ENCODE measurements at places on chromosomes 1 and 21. TPM values are rescaled to one million over a fixed set of nuclear protein-coding genes. Genes with fewer than 3 reads are reported as not detected.

The DENND4B gene
- total RNA-seq = 133 TPM

The TNFAIP8L2 gene
- total RNA-seq = 4.3 TPM

The PTPN7 gene
- total RNA-seq = 124 TPM

The MTF1 gene
- 34.1 TPM for total RNA-seq

The EPHA2 gene
- total RNA-seq = not detected

The CYYR1 gene
- total RNA-seq = not detected

The GUCA2A gene
- not detected for total RNA-seq

DNA sequence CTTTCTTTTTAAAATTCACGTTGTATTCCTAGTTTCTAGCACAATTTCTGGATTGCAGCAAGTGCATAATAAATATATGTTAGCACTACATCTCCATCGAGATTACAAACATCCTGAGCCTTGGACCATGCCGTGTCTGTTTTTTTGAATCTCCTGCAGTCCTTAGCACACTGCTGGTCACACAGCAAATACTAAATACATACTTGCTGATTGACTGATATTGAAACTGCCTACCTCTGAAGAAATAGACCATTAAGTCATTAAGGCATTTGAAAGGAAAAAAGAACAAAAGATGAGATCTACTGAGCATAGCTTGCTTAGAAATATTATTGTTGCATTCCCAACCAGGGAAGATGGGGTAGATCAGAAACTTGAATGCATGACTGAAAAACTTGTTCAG lies 369.1 kb downstream of the PTBP2 start:
- DNase-seq = no peak

DNA sequence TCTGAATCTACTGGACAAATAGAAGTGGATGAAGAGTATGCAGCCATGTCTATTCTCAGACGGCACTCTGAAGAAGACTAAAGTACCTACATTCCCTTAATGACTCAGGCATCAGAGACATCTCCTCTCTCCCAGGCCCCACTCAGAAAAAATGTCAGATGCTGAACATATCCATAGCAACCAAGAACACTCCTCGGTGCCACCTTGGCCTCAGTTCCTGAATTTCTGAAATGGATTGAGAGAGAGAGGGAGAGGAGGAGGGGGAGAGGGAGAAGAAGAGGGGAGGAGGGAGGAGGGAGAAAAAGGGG lies 16.0 kb upstream of the OVAAL start:
- DNase-seq = no peak

DNA sequence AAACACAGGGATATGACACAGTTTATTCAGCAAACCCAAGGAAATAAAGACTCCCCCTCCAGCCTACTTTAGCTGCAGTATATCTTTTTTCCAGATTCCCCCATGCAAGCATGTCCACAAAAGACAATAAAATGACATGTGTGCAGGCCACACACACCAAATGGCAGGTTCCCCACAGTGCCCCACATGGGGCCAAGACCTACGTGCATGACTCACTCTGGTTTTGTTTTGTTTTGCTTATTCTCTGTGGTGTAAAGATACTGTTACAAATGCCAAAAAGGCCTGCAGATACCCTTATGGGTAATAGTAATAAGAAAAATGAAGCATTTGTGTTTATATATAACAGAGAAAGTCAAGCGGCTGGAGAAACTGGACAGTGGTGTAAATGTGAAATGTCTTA lies 71.6 kb downstream of the RD3 start:
- no peak for DNase-seq

DNA sequence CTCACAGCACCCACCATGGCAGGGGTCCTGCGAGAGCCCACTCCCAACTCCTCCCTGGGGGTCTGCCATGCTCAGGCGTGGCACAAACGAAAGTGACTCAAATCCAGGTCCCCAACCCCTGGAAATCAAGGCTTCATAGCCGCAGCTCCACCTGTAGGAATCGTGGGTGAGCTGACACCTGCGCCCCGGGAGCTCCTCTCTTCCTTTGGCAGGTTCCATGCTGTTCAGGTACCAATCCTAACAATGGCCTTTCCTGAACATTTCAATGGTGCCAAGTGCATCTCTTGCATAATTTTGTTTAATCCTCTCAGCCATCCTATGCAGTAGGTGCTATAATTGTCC lies 28.9 kb upstream of the NPPB start:
- DNase-seq = no peak

DNA sequence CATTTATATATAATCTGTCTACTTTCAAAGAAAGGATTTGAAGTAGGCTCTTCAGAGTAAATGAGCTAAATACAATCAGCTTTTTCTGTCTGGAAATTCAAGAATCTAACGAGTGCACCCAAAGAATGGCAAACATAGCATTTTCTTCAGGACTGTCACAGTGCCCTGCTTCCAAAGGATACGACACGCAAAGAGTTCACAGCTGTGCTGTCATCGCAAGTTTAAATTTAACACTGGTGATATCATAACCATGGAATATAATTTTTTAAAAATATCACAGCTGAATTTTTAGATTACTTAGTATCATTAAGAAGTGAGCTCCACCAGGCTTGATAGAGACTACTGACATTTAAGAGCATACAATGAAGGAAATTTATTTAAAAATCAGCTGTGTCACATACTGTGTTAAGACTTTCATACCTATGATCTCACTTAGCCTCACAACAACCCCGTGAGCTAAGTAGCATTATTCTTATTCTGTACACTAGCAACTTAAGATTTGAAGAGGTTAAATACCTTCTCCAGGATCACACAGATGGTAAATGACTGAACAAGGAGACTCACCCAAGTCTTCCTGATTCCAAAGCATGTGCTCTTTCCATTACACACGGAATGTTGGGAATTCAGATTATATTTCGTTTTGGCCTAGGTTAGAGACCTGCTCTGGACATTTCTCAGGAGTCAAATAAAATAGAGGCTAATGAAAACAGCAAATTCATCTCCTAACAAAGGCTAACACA lies 46.2 kb upstream of the PRRX1 start:
- DNase-seq = no peak

GRCh38 chr1:234584420-234584805 lies 25.6 kb downstream of the IRF2BP2 start:
- no peak for DNase-seq

- DNase-seq = no peak
Observed at GRCh38 chr1:154799188-154799587, 70.9 kb downstream of the KCNN3 start.

DNA sequence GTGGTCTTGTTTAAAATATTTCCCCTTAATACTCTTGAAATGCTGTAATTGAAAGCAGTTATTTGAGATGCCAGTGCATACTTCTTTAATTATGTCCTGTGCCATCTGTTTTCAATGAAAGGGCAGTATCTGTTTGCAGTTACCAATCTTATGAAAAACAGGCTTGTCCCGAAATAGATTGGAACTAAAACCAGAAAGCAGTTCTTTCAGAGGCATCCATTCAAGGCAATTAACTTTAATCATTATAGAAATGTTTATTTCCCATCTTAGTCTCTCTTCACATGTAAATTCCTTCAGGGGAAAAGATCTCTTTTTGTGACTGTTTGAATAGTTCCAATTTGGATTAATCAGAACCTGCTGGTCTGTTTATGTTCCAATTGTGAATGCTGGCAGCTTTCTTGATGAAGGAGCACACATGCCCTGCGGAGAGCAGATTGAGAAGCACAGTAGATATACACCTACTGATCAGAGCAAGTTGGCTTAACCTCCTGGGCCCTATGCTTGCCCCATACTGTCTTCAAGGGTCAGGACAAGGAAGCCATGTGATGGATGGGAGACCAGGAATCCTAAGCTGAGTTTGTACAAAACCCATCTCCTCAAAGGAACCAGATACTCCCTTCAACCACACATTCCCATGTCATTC lies 41.6 kb upstream of the MROH9 start:
- DNase-seq = no peak

GRCh38 chr1:158506369-158506987 lies 34.5 kb downstream of the OR10R2 start:
- DNase-seq = peak; percentile 3

- no peak for DNase-seq
Observed at GRCh38 chr21:41410767-41411448, 15.1 kb upstream of the MX1 start.

DNA sequence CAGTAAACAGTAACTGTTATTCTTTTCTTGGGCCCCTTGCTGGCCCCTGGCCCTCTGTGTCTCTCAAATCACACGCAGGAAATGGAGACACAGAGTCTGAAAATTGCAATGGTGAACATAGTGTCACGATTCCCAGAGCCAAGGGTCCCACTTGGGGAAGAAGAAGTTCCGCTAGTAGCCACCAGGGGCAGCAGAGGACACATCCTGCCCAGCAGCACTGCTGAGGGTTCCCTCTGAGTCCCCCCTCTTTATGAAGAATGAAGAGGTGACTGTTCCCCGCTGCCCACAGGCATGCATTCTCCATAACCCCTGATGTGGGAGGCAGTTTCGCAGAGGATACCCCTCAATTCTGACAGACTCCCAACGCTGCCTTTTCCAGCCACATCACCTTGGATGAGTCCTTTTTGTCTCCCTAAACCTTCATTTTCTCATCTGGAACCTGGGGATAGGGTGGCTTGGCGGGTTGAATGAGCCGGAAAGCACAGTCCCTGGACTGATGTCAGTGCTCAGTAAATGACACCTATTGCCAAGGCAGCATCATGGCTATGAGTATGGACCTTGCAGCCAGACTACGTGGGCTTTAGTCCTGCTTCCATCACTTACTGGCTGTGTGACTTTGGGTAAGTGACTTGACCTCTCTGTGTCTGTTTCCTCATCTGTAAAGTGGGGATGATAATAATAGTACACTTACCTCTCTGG lies 238.0 kb upstream of the TMEM51 start:
- DNase-seq = no peak

DNA sequence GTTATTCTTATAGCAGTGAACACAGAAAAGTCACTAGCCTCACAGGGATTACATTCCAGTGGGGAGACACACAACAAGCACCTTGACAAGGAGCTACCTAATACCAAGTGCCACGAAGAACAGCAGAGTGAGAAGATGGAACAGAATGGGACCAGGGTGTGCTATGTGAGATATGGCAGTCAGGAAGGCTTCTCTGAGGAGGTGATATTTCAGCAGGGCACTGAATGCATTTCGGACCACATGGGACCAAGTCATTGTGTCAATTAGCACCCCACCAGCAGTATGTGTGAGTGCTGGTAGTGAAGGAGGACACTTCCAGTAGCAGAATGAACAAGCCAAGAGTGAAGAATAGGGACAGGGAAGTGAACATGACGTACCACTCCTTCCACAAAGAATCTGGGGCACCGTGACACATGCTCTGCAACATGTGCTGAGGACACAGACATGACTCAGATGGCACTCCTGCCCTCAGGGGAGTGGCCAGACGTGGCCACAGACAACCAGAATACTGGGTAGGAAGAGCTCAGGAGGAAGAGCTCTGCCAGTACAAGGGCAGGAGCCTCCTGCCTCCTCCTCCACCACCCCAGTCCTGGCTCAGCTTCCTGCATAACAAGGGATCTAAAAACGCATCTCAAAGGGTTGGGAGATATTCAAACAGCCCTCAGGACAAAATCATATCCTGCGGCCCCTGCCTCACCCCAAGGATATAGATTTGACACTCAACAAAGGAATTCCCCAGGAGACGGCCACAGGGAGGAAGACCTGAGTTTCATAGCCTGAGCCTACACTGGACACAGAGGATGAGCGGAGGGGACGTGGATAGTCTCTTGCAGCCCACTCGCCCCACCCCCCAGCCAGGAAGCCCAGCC lies 102.5 kb downstream of the TRABD2B start:
- no peak for DNase-seq

- no peak for DNase-seq
Observed at GRCh38 chr1:22516906-22517571, 46.2 kb upstream of the EPHA8 start.

GRCh38 chr1:5921671-5922070 lies 70.6 kb downstream of the NPHP4 start:
- DNase-seq = no peak

DNA sequence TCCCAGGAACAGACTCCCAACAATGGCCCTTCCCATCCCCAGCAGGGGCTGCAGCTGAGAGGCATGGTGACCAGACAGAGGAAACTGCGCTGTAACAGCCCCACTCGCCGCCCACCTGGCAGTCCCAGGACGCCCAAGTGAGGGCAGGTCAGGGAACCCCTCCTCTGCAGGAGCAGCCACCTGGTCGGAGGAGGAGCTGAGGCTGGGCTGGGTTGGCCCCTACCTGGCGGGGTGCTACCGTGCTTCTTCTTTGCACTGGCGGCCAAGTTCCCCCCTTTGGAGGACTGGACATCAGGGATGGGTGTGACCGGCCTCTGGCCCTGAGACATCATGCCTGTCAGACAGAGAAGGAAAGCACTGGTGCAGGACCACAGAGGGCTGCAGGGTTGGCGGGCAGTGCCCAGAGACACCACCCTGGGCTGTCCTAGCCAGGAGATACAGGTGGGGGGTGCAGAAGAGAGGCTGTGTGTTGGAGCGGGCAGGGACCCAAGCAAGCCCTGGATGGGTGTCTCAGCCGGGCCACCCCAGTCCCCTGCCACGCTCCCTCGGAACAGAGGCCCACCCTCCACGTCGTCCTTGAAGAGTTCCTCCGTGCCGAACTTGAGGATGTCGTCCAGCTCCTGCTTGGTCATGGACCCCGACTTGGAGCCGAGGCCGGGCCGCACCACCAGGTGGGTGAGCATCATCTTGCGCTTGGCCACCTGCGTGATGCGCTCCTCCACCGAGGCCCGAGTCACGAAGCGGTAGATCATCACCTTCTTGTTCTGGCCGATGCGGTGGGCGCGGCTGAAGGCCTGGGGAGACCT lies 51.6 kb downstream of the CHD5 start:
- no peak for DNase-seq
